ENCODE measurements at places on chromosomes 1 and 21.

DNA sequence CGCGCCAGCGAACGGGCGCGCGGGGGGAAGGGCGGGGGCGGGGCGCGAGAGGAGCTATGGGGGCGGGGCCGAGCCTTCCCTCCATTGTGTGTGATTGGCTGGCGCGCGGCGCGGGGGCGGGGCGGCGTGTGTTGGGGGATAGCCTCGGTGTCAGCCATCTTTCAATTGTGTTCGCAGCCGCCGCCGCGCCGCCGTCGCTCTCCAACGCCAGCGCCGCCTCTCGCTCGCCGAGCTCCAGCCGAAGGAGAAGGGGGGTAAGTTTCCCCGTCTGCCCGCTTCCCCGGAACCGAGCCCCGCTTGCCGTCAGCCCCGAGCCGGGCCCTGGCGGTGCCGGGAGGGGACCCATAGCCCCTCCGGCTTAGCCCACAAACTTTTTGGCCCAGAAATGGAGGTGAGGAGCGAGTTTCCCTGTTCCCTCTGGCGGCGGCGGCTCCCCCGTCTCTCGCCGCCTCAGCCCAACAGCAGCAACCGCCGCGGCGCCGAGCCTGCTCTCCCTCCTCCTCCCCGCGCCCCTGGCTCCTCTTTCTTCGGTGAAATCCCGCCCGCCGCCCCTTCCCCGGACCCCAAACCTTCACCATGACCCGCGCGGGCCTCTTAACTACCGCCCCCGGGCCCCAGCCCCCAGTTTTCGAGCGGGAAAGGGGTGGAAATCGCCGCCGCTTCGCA, at the start of gene H3-3A:
Gene H3-3A (plus strand): TSS at position 159 of the 666 bp plus-strand sequence. CDS start 1,636 bp downstream, outside the sequence.
- peak; percentile 93 for DNase-seq

- DNase-seq: peak; percentile 7
These were observed 109.0 kb downstream of the ETS2 start for GRCh38 chr21:38914528-38915293.

GRCh38 chr1:12095452-12096263, 32.6 kb downstream of the TNFRSF8 start:
- DNase-seq: no peak

GRCh38 chr1:29695036-29695435, 458.7 kb downstream of the PTPRU start:
- DNase-seq: no peak

DNA sequence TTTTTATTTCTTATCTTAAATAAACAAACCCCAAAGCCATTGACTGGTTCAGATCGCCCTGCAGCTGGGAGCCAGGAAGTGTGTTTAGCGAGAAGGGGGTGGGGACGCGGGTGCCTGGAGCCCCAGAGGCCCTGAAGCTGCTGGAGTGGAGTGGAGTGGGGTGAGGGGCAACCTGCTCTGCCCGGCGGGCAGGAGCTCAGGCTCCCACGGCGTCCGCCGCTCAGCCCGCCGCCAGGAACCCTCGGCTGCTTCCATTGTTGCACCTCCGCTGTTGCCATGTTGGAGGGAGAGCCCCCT, 673 bp downstream of the PIK3C2B start:
- peak; percentile 30 for DNase-seq

- DNase-seq: no peak
These were observed 16.1 kb upstream of the ARF1 start for GRCh38 chr1:228066416-228066815.

GRCh38 chr1:46406881-46407608, 12.9 kb downstream of the FAAH start:
- no peak for DNase-seq

DNA sequence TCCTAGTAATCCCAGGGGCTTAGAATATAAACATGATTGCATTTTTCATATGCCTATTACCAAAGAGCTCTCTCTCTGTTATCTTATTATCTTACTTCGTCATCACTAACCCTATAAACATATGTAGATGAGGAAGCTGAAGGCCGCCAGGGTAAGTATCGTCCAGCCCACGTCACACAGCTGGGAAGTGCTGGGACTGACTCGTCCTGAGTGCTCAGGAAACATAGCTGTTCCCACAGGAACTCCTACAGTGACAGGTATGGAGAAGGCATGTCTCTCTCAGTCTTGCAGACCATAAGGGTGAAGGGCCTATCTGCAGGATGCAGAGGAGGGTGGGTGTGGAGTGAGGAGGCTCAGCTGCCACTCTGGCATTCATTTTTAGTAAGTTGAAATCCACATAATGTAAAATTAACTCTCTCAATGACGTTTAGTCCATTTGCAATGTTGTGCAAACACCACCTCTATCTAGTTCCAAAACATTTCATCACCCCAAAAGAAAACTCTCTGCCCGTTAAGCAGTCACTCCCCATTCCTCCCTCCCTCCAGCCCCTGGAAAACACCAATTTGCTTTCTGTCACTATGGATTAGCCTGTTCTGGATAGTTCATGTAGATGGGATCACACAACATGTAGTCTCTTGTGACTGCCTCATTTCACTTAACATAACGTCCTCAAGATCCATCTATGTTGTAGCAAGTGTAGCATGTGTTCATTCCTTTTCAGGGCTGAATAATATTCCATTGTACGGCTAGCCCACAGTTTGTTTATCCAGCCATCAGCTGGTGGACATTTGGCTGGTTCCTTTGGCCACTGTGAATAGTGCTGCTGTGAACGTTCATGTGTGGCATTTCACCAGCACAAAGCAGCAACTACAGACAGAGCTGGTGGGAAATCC, 68.3 kb downstream of the TCP10L start:
- no peak for DNase-seq

- no peak for DNase-seq
These were observed 40.7 kb downstream of the UMODL1 start for GRCh38 chr21:42111811-42112210.

- no peak for DNase-seq
These were observed 13.0 kb upstream of the GPR137B start for GRCh38 chr1:236129306-236129705.

DNA sequence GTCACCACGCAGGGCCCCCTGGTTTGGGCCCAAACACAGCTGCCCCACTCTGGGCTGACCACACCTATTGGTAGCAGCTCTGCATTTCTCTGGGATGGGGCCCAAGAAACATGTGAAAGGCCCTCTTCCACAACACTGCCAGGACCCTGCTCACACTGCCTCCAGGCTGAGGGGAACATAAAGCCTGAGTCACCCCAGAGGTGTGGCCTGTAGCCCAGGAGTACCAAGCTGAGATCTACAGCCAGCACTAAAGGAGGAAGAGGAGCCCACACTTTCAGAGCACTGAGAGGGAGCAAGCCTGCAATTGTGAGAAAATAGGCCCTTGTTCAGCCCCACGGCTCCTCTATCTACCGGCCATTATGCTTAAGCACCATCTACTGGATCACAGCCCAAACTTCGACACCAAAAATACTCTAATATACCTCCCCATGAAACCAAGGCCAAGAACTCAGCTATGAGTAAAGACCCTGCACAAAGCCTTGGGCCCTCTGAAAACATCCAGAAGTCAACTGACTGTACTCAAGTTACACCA, 14.4 kb upstream of the OR2T10 start:
- no peak for DNase-seq

- DNase-seq: peak; percentile 48
These were observed 25.6 kb downstream of the PADI3 start for GRCh38 chr1:17274186-17275170.

GRCh38 chr1:29180497-29181412, 945 bp downstream of the SRSF4 start:
- no peak for DNase-seq

DNA sequence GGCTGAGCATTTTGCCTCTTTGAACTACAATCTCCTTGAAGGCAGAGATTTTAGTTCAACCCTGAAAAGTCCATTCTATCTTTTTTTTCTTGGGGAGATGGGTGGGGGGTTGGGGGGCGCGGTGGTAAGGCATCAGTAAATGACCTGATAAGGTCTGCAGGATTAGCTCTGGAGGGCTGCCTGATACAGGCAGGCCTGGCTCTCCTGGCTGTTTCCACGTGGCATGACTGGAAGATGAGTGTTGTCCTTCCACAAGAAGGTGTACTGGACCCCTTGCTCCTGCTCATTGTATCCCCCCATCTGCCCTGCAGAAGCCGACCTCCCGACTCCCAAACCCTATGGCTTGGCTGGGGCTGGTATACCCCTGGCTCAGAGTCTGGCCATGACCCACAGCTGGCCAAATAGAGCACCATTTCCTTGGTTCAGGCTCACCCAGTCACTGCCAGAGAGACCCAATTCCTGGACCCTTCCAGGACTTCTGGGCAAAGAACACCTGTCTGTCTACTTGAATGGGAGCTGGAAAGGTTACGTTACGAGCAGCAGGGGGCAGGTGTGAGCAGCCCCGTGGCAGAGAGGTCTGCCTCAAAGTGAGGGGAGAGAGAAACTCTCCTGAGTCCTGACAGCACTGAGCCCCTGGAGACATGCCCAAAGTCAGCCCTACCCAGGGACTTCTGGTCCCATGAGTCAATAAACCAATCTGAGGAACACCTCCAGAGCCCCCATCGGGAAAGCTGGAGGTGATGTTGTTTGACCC, 17.0 kb downstream of the DHRS3 start:
- no peak for DNase-seq

DNA sequence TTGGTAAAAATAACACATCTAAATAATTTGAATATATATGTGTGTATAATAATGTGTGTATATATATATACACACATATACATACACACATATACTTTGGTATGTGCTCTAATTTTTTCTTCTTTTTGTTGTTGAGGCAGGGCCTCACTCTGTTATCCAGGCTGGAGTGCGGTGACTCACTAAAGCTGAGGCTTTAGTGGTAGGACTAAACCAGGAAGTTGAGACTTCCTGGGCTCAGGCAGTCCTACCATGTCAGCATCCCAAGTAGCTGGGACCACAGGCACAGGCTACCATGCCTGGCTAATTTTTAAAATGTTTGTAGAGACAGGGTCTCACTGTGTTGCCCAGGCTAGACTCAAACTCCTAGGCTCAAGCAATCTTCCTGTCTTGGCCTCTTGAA, 46.7 kb upstream of the CXADR start:
- no peak for DNase-seq

GRCh38 chr1:208222376-208223126, 21.6 kb downstream of the PLXNA2 start:
- DNase-seq: no peak

- no peak for DNase-seq
These were observed 649 bp downstream of the PTPN7 start for GRCh38 chr1:202159534-202160371.

DNA sequence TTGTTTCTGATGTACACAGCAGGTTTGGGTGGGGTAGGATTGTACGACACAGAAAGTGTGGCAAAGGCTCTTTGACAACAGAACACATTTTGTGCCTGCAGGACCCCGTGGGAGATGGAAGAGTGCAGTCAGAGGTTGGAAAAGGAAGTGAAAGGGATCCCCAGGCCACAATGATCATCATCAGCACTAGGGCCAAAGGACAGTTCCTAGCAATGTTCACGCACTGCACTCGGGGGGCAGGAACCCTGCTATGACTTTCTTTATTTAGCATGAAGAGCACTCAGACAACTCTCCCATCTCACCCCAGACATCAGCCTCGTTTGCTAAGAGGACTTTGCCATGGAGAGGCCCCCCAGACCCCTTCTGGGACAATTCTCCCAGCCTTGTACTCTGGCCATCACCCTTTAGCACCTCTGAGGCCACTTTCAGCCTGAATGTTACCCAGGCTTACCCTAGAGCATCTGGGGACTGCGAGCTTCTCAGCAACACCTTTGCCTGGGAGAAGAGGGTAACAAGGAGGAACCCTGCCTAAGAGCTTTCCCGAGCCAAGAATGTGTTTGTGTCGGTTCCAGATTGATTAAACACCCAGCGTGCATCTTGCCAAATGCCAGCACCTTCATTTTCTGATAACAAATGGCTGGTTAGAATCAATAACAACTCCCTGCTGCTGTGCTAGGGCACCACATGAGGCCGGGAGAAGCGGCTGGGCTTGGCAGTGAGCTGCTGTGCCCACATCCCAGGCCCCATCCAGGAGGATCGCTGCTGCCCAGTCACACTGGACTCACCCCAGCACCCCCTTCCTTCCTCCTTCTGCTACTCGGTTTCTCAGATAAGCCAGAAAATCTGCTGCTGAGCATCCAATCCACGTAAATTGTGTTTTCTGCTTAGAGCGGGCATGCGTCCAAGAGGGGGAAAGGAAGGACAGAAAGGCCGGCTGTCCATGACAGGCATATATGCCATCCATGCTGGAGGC, 633.1 kb downstream of the AJAP1 start:
- no peak for DNase-seq

DNA sequence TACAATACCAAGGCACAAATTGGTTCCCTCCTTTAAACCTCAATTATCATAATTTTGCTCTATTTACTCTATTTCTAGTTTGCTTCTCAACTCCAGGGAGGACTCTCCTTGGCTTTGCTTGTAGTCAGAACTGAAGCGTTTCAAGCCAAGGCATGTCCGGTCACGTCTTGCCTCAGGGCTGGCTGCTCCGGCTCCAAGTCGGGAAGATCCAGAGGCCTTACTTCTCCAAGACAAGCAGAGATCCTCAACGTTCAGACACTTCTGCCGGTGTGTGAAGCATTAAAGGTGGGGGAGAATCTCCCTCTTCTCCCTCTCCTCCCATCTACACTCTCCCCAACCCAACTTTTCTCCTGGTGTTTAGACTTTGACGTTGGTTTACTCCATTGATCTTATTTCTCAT, 7.2 kb upstream of the HHAT start:
- DNase-seq: peak; percentile 91

- no peak for DNase-seq
These were observed 42.2 kb upstream of the KANK4 start for GRCh38 chr1:62361431-62361830.

- DNase-seq: no peak
These were observed 5.7 kb upstream of the SVBP start for GRCh38 chr1:42822800-42823392.

- DNase-seq: no peak
These were observed 85.1 kb downstream of the VAV3 start for GRCh38 chr1:107879927-107880326.

DNA sequence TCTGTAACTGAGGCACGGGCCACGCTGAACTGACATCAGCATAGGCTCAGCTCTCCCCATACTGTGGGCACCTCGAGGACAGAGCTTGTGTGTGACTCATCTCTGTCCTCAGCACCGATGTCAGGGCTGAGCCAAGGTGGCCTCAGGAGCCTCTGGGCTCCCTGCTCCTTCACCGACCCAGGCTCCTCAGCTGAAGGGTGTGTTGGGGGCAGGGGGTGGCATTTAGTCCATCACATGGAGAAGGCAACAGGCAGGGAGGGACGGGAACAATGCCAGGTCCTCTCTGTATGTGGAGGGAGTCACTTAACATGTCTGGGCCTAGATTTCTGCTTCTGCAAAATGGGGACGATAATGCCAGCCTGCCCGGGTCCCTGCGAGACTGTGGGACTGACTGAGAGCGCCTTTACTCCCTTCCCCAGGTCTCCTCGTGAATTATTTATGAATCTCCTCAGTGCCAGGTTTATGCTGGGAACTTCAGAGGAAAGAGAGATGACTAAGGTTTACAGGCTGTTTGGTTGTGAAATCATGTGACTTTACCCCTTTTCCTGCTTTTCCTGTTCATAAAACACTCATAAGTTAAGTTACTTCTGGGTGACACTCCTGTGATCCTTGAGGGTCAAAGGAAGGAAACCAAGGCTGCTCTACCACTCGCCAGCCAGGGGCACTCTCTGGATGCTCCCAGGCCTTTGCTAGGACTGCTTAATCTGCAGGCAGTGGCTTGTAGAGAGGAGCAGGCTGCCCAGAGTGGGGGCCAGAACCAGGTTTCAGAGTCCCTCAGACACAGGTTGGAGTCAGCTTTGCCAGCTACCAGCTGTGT, 16.2 kb downstream of the TTC39A start:
- DNase-seq: no peak

All from DMS79 (cell line).